ENCODE measurements at places on chromosomes 5 and 9. TPM values are rescaled to one million over a fixed set of nuclear protein-coding genes. Genes with fewer than 3 reads are reported as not detected.

DNA sequence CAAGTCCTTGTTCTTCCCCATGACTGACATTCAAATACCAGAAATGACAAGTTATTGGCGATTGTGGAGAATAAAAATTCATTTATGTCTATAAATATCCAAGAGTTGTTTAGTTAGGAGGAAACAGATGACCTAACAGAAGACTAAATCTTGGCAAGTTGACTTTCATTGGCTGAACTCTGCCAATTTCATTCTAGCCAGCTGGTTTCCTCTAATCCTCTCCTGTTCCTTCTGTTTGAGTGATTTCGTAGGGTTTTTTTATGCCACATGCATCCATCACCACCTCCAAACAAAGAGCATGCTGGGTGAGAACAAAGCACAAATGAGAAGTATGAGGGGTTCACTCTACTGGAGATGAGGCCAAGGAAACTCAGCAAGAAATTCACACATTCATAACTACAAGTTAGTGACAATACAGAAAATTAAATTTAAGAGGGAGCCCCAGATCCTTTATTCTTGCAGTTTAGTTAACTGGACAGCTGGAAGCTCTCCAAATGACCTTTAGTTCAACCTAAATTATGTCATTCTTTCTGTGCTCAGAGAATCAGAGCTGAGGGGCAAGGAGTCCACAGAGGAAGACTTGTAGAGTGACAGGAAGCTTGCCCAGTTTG, 932.0 kb downstream of the TLE4 start:
- no peak for DNase-seq
- H3K4me3 ChIP-seq: no peak overlapping the region
- no peak overlapping the region for H3K27ac ChIP-seq
- no peaks in the 10 kb centered on the region for H3K4me1 ChIP-seq
- H3K27me3 ChIP-seq: no peaks in the 10 kb centered on the region

- no peak overlapping the region for H3K27ac ChIP-seq
- no peaks in the 10 kb centered on the region for H3K27me3 ChIP-seq
- H3K4me3 ChIP-seq: no peak overlapping the region
- no peak for DNase-seq
Observed at GRCh38 chr9:22921742-22922141, 475.1 kb downstream of the DMRTA1 start.

The PAEP gene
- total RNA-seq: not detected

- H3K36me3 ChIP-seq: no peaks in the 10 kb centered on the region
- H3K4me3 ChIP-seq: peak overlapping the region; percentile 23
- peaks cover 4% of the 10 kb centered on the region for H3K27me3 ChIP-seq
- H3K27ac ChIP-seq: peak overlapping the region; percentile 38
- peak; percentile 47 for DNase-seq
Observed at GRCh38 chr5:111703662-111704061, 53.3 kb downstream of the NREP start.

The SLC34A1 gene
- 0.12 TPM for total RNA-seq

GRCh38 chr5:58241389-58241788, 218.5 kb downstream of the PLK2 start:
- no peak overlapping the region for H3K27ac ChIP-seq
- no peaks in the 10 kb centered on the region for H3K36me3 ChIP-seq
- H3K4me3 ChIP-seq: no peak overlapping the region
- no peak for DNase-seq
- peaks cover 7% of the 10 kb centered on the region for H3K27me3 ChIP-seq

DNA sequence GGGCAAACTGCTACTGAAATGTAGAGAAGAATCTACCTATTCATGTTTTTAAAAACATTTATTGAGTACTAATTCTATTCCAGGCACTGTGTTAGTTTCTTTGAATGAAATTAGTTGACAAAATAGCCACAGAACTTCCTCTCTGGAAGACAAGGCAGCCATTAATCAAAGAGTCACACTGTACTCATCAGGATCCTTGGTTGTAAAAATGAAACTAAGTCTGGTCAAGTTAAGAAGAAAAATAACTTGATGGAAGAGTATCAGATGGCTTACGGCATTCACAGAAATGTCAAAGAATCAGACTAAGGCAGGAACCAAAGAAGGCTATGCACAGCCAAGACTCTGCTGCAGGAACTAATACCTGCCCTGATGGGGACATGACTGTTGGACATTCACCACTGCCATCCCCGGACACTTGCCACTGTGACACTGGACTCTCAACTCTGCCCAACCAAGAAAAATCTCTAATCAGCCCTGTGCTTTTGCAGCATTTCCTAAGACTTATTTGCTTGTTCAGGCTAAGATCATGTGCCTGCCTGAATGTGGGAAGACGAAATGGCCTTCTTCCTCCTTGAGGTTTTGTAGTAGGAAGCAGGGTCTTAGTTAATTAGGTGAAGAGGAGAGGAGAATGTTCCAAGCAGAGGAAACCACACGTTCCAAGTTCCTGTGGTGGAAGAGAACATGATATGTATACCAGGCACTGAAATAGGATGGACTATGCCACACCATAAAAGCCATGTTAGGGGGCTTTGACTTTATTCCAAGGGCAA, 23.3 kb upstream of the NDUFB6 start:
- H3K27me3 ChIP-seq: peaks cover 25% of the 10 kb centered on the region
- no peak overlapping the region for H3K27ac ChIP-seq
- no peak overlapping the region for H3K4me3 ChIP-seq
- no peak for DNase-seq
- peaks cover 1% of the 10 kb centered on the region for H3K4me1 ChIP-seq

DNA sequence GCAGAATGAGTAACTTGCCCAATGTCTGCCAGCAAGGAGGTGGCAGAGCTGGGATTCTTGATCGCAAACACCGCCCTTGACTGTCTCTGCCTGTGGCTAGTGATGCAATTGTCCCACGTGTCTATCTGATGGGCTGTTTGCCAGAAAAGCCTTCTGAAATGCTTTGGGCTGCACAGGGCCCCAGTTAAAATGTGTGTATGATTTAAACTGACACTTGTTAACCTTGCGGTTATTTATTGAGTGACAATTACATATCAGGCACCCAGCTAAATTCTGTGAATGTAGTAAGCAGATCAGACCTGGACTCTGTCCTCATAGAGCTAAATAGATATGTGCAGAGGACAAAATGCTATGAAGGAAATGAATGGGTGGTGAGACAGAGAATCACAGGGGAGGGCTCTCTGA, 11.6 kb upstream of the IL12B start:
- H3K4me1 ChIP-seq: peaks cover 67% of the 10 kb centered on the region
- H3K27ac ChIP-seq: peak overlapping the region; percentile 82
- no peak overlapping the region for H3K4me3 ChIP-seq
- H3K36me3 ChIP-seq: peaks cover 38% of the 10 kb centered on the region
- peak; percentile 62 for DNase-seq

The PDZD2 gene
- not detected for total RNA-seq

The SPATA24 gene
- 7.2 TPM for total RNA-seq

GRCh38 chr9:128721487-128722010, 2.4 kb downstream of the ZDHHC12 start:
- H3K4me1 ChIP-seq: peaks cover 37% of the 10 kb centered on the region
- peak overlapping the region; percentile 94 for H3K4me3 ChIP-seq
- H3K27me3 ChIP-seq: no peaks in the 10 kb centered on the region
- H3K36me3 ChIP-seq: peaks cover 15% of the 10 kb centered on the region
- no peak for DNase-seq

The HMCN2 gene
- total RNA-seq: not detected

- H3K4me1 ChIP-seq: peaks cover 16% of the 10 kb centered on the region
- H3K36me3 ChIP-seq: no peaks in the 10 kb centered on the region
- H3K27ac ChIP-seq: no peak overlapping the region
- DNase-seq: no peak
Observed at GRCh38 chr5:79508354-79508753, 5.6 kb downstream of the HOMER1 start.

DNA sequence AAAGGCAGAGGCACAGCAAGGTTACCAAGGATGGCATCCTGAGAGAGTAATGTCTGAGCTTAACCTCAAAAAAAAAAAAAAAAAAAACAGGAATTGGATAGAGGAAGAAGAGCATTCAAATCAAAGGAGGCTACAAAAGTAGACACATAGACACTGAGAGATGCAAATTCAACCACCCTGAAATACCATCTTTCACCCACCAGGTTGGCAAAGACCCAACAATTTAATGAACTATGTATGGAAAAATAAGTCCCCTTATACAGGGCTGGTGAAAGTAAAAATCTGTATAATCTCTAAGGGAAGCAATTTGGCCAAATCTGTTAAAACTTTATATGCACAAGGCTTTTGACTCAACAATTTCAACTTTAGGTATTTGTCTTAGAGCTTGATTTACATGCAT, 4.9 kb downstream of the NADK2 start:
- no peak for DNase-seq
- H3K36me3 ChIP-seq: peaks cover 1% of the 10 kb centered on the region
- no peak overlapping the region for H3K27ac ChIP-seq
- H3K4me1 ChIP-seq: peaks cover 19% of the 10 kb centered on the region
- H3K4me3 ChIP-seq: no peak overlapping the region

The EPB41L4A gene
- 0.62 TPM for total RNA-seq

- no peaks in the 10 kb centered on the region for H3K4me1 ChIP-seq
- H3K27ac ChIP-seq: no peak overlapping the region
- DNase-seq: no peak
- H3K27me3 ChIP-seq: peaks cover 8% of the 10 kb centered on the region
- H3K4me3 ChIP-seq: no peak overlapping the region
- no peaks in the 10 kb centered on the region for H3K36me3 ChIP-seq
Observed at GRCh38 chr5:38245307-38245706, 13.1 kb upstream of the EGFLAM start.

The ANXA2R gene
- total RNA-seq: 29.5 TPM

GRCh38 chr5:40841068-40841805, at the start of gene CARD6:
Gene CARD6, plus strand, starts transcription at chr5:40841367. Its CDS starts 16 bp downstream, at chr5:40841383.
- H3K27me3 ChIP-seq: peaks cover 6% of the 10 kb centered on the region
- peak within 1 kb of the TSS; percentile 82 for H3K4me3 ChIP-seq
- H3K27ac ChIP-seq: peak within 1 kb of the TSS; percentile 96
- peaks cover 15% of the 10 kb centered on the region for H3K36me3 ChIP-seq
- peak; percentile 22 for DNase-seq

GRCh38 chr5:134603059-134603458, 29.6 kb downstream of the SAR1B start:
- peaks cover 36% of the 10 kb centered on the region for H3K4me1 ChIP-seq
- no peak overlapping the region for H3K27ac ChIP-seq
- H3K4me3 ChIP-seq: no peak overlapping the region
- DNase-seq: no peak
- peaks cover 44% of the 10 kb centered on the region for H3K36me3 ChIP-seq

- H3K4me3 ChIP-seq: no peak overlapping the region
- DNase-seq: no peak
- no peaks in the 10 kb centered on the region for H3K4me1 ChIP-seq
- H3K36me3 ChIP-seq: no peaks in the 10 kb centered on the region
Observed at GRCh38 chr9:136046554-136046920, 48.6 kb downstream of the NACC2 start.

DNA sequence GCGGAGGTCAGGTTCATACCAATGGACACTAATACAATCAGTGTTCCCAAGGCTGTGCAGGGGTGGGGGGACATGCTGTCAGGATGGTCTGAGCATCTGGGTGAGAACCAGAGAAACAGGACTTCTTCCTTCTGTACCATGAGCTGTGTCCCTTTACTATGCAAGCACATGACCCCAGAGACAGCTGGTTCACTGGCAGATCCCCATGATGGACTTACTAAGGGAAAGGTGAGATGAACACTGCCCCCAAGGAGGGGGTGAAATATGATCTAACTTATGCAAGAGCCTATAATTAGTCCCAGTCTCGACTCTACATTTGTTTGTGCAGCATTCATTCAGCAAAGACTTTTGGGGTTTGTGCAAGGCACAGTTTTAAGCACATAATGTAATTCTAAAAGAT, 91.4 kb downstream of the LIFR start:
- no peaks in the 10 kb centered on the region for H3K36me3 ChIP-seq
- no peak for DNase-seq
- H3K4me1 ChIP-seq: no peaks in the 10 kb centered on the region

GRCh38 chr5:102755686-102756371, 724 bp downstream of the PAM start:
- peaks cover 16% of the 10 kb centered on the region for H3K27me3 ChIP-seq
- peak; percentile 64 for DNase-seq
- H3K4me3 ChIP-seq: peak overlapping the region; percentile 85
- H3K36me3 ChIP-seq: no peaks in the 10 kb centered on the region
- H3K4me1 ChIP-seq: peaks cover 41% of the 10 kb centered on the region

GRCh38 chr9:6771722-6772121, 13.9 kb downstream of the KDM4C start:
- H3K27ac ChIP-seq: no peak overlapping the region
- no peaks in the 10 kb centered on the region for H3K27me3 ChIP-seq
- no peak overlapping the region for H3K4me3 ChIP-seq
- no peak for DNase-seq

The ARID3C gene
- 0.69 TPM for total RNA-seq

The TEK gene
- not detected for total RNA-seq

- H3K27me3 ChIP-seq: no peaks in the 10 kb centered on the region
- H3K4me1 ChIP-seq: peaks cover 4% of the 10 kb centered on the region
- H3K27ac ChIP-seq: no peak overlapping the region
- no peak overlapping the region for H3K4me3 ChIP-seq
- DNase-seq: no peak
Observed at GRCh38 chr5:109901628-109901981, 211.9 kb downstream of the MAN2A1 start.

DNA sequence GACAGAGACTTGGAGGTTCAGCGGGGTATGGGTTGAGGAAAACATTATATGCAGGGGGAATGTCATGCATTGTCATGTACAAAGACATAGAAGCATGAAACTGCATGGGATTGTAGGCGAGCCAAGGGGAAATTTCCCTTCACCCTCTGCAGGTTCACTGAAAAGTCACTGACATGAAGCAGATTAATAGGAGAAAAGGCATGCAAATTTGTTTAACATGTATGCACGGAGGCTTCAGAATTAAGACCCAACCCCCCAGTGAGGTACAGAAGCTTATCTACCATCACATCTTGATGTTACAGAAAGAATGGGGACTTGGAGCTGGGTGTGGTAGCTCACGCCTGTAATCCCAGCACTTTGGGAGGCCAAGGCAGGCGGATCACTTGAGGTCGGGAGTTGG, 18.5 kb downstream of the NIM1K start:
- DNase-seq: no peak
- no peak overlapping the region for H3K4me3 ChIP-seq
- H3K27me3 ChIP-seq: peaks cover 24% of the 10 kb centered on the region

GRCh38 chr5:65065001-65065511, 296.3 kb downstream of the CWC27 start:
- H3K4me3 ChIP-seq: no peak overlapping the region
- no peaks in the 10 kb centered on the region for H3K36me3 ChIP-seq
- H3K4me1 ChIP-seq: no peaks in the 10 kb centered on the region
- no peak overlapping the region for H3K27ac ChIP-seq
- H3K27me3 ChIP-seq: peaks cover 19% of the 10 kb centered on the region
- no peak for DNase-seq

GRCh38 chr9:123741214-123741613, 188.7 kb downstream of the DENND1A start:
- no peak for DNase-seq
- no peaks in the 10 kb centered on the region for H3K4me1 ChIP-seq
- H3K27ac ChIP-seq: no peak overlapping the region

DNA sequence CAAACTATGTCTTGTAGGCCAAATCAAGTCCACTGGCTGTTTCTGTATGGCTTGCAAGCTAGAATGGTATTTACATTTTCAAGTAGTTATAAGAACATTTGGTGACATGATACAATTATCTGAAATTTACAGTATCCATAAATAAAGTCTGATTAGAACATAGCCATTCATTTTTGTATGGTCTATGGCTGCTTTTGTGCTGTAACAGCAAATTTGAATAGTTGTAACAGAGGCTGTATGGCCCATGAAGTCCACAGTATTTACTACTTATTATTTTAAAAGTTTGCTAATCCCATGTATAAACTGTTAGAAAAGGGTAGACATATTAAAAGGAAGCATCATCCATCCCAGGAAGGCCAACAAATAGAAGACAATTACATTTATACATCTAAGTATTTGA, 17.7 kb downstream of the DHX29 start:
- no peak overlapping the region for H3K27ac ChIP-seq

The SPATA31C1 gene
- not detected for total RNA-seq

The EQTN gene
- not detected for total RNA-seq

Data from activated CD4-positive, alpha-beta T cell treated with anti-CD3 and anti-CD28 coated beads, Interleukin-2, amount 10 ng/mL, durations not matched to agents 7 days and 5 days (primary cell).